ENCODE measurements at places on chromosomes 11 and 22. TPM values are rescaled to one million over a fixed set of nuclear protein-coding genes. Genes with fewer than 3 reads are reported as not detected.

Gene ST13
- 201 TPM for total RNA-seq

DNA sequence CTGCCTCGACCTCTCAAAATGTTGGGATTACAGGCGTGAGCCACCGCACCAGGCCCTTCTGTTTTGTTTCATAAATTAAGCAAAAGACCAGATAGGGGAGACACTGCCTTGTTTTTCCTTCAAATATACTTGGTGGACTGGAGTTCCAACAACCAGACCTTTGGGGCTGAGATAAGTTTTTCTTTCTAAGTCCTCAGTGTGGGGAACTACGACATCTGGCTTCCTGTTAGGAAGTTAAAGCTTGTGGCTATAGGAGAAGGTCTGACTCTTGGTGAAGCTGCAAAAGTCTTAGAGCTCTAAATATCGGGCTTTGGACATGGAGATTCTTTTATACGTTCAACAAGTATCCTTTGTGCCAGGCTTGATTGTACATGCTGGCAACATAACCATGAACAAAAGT is 64.1 kb upstream of the EED start:
- H3K27ac ChIP-seq = no peak overlapping the region
- no peaks in the 10 kb centered on the region for H3K4me1 ChIP-seq
- no peaks in the 10 kb centered on the region for H3K27me3 ChIP-seq
- H3K4me3 ChIP-seq = no peak overlapping the region
- DNase-seq = no peak

GRCh38 chr11:76872959-76873827 is 12.5 kb downstream of the ACER3 start:
- H3K4me1 ChIP-seq = no peaks in the 10 kb centered on the region
- no peaks in the 10 kb centered on the region for H3K36me3 ChIP-seq
- no peaks in the 10 kb centered on the region for H3K27me3 ChIP-seq
- no peak overlapping the region for H3K4me3 ChIP-seq
- no peak overlapping the region for H3K27ac ChIP-seq

Gene UBTFL1
- not detected for total RNA-seq

GRCh38 chr11:12914400-12914912 is 94.7 kb upstream of the RASSF10 start:
- H3K4me1 ChIP-seq = no peaks in the 10 kb centered on the region
- no peaks in the 10 kb centered on the region for H3K27me3 ChIP-seq

GRCh38 chr11:48154151-48154550 is 62.5 kb upstream of the OR4B1 start:
- peaks cover 44% of the 10 kb centered on the region for H3K36me3 ChIP-seq
- no peaks in the 10 kb centered on the region for H3K27me3 ChIP-seq
- H3K4me1 ChIP-seq = no peaks in the 10 kb centered on the region

GRCh38 chr11:115784796-115785521 is 280.7 kb upstream of the CADM1 start:
- no peaks in the 10 kb centered on the region for H3K36me3 ChIP-seq
- no peaks in the 10 kb centered on the region for H3K4me1 ChIP-seq
- DNase-seq = no peak
- no peaks in the 10 kb centered on the region for H3K27me3 ChIP-seq
- no peak overlapping the region for H3K4me3 ChIP-seq

DNA sequence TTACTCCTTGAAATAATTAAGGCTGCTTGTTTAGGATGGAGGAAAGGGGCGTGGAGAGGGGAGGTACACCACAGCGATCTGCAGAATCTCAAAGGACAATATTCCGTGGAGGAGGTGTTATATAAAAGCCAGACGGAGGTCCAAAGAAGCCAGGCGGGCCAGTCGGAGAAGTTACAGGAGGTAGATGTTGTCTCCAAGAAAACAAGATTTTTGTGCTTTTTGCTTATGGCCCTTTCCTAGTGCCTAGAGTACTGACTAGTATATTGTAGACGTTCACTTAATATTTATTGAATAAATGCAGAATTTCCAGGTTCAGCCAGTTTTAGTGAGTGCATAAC is 761 bp downstream of the ZDHHC13 start:
- peak overlapping the region; percentile 75 for H3K4me3 ChIP-seq
- H3K27ac ChIP-seq = peak overlapping the region; percentile 66
- DNase-seq = no peak
- H3K36me3 ChIP-seq = no peaks in the 10 kb centered on the region
- H3K4me1 ChIP-seq = peaks cover 18% of the 10 kb centered on the region

GRCh38 chr11:61657566-61658290 is 22.5 kb upstream of the DAGLA start:
- DNase-seq = no peak
- H3K4me3 ChIP-seq = no peak overlapping the region
- H3K27ac ChIP-seq = no peak overlapping the region
- H3K27me3 ChIP-seq = peaks cover 4% of the 10 kb centered on the region

DNA sequence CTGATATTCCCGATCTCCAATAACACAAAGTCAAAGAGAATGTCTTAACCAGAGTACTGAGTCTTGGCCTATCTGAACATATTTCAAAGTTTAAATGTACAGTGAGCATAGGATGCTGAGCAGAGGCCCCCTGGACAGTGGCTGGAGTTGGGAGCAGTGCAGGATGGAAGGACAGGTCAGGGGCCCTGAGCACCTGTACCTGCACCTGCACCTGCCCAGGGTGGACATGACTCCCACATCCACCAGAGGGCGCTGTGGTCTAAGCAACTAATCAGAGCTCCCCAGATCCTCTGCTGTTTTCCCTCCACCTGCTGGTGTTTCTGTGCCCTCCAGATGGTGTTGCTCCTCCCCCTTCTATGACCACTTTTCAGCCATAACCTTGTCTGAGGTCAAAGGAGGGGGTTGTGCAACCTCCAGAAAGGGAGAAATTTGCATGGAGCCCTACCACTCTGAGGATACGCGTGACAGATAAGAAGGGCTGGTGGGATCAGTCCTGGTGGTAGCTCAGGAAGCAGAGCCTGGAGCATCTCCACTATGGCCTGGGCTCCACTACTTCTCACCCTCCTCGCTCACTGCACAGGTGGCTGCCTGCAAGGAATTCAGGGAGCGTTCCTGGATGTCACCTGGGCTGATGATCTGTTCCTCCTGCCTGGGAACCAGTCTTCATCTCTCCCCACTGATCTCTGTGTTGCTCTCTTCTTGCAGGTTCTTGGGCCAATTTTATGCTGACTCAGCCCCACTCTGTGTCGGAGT is 49.1 kb upstream of the VPREB1 start:
- H3K4me3 ChIP-seq = no peak overlapping the region
- peak; percentile 72 for DNase-seq
- no peaks in the 10 kb centered on the region for H3K4me1 ChIP-seq
- H3K27ac ChIP-seq = no peak overlapping the region

GRCh38 chr22:35354068-35354467 is 26.8 kb upstream of the HMOX1 start:
- no peak overlapping the region for H3K27ac ChIP-seq
- H3K4me1 ChIP-seq = peaks cover 16% of the 10 kb centered on the region
- DNase-seq = no peak
- no peaks in the 10 kb centered on the region for H3K27me3 ChIP-seq
- no peaks in the 10 kb centered on the region for H3K36me3 ChIP-seq

GRCh38 chr11:61609000-61609979 is 28.4 kb upstream of the SYT7 start:
- no peak overlapping the region for H3K4me3 ChIP-seq
- no peak for DNase-seq
- H3K27ac ChIP-seq = no peak overlapping the region
- no peaks in the 10 kb centered on the region for H3K36me3 ChIP-seq

GRCh38 chr11:101866619-101867491 is 48.0 kb upstream of the CEP126 start:
- no peak overlapping the region for H3K27ac ChIP-seq
- H3K4me3 ChIP-seq = no peak overlapping the region
- H3K4me1 ChIP-seq = no peaks in the 10 kb centered on the region
- H3K36me3 ChIP-seq = no peaks in the 10 kb centered on the region
- no peaks in the 10 kb centered on the region for H3K27me3 ChIP-seq

DNA sequence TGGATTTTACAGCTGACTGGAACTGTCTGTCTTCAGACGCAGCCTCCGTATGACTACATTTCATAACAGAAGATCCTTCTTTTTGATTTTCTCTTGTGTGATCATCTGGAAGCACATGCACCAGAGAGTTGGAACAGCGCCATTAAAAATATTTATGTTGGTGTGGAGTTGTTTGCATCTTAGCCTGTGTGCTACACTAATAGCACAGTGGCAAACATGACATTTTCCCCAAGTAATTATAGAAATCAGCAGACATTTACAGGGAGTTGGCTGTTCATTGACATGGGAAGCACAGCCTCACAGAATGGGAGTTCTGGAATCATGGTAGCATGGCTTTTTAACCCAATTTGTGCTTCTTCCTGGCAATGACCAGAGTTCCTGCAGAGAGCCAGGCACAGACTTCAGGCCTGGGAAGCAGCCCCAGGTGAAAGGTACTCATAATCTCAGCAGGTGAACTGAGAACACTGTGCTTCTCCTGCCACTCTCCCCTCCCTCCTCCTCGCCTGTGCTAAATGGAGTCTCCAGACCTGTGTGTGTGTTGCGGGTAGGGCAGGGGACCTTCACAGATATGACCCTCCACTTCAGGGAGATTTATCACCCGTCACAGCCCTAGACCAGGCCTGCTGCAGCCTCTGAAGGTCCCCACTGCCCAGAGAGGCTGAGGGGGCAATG is 82.8 kb upstream of the PLET1 start:
- H3K4me3 ChIP-seq = no peak overlapping the region
- H3K36me3 ChIP-seq = no peaks in the 10 kb centered on the region
- DNase-seq = no peak
- no peak overlapping the region for H3K27ac ChIP-seq

GRCh38 chr11:94131047-94131717 is 2.5 kb downstream of the PANX1 start:
- H3K27ac ChIP-seq = no peak overlapping the region
- H3K4me1 ChIP-seq = peaks cover 52% of the 10 kb centered on the region
- H3K4me3 ChIP-seq = no peak overlapping the region
- no peaks in the 10 kb centered on the region for H3K36me3 ChIP-seq

GRCh38 chr11:3613998-3614741 is 27.6 kb downstream of the ART5 start:
- no peak for DNase-seq
- no peak overlapping the region for H3K27ac ChIP-seq
- H3K27me3 ChIP-seq = no peaks in the 10 kb centered on the region
- no peak overlapping the region for H3K4me3 ChIP-seq

Gene RAC2
- total RNA-seq = 452 TPM

Gene GPR83
- total RNA-seq = 0.11 TPM
